ENCODE measurements at places on chromosomes 2 and 18. TPM values are rescaled to one million over a fixed set of nuclear protein-coding genes. Genes with fewer than 3 reads are reported as not detected.

- DNase-seq = peak; percentile 57
Observed at GRCh38 chr18:23935804-23936203, 78.8 kb upstream of the TTC39C start.

Gene EVA1A
- total RNA-seq = not detected

GRCh38 chr2:219175928-219176817 is 552 bp downstream of the CNPPD1 start:
- peak; percentile 11 for DNase-seq

DNA sequence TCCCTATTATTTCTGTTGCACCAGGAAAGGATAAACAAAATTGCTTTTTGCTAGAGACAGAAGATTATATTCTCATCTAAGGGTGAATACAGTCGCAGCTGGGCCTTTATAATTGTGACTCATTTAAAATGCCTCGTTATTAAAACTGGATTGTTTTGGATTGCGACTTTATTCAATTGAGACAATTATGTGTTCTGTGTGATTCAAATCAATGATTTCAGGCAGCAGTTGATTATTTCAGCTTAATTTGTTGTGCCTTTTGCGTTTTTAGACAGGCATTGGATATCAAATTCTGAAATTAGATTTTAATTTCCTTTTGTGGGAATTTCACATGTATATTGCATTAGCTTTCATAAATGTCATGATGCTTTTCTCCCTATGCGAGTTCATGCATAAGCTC is 778.1 kb upstream of the SOX11 start:
- DNase-seq = no peak

- no peak for DNase-seq
Observed at GRCh38 chr18:54948350-54948837, 10.9 kb downstream of the CCDC68 start.

DNA sequence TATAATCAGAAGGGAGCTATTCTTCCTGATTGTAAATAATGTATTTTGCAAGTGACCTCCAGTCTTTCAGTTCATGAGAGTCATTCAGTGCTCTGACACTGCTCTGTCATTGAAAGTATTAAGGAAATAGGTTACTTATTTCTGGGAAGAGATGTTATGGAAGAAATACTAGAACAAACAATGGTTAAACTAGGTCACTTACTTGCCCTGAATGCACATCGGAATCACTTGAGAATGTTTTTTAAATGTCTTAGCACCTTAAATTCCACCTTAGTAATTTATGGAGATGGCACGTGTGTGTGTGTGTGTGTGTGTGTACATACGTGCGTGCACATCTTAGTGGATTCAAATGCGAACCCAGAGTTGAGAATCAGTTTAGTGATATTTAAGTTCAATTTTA is 126.6 kb upstream of the KCNH7 start:
- no peak for DNase-seq

DNA sequence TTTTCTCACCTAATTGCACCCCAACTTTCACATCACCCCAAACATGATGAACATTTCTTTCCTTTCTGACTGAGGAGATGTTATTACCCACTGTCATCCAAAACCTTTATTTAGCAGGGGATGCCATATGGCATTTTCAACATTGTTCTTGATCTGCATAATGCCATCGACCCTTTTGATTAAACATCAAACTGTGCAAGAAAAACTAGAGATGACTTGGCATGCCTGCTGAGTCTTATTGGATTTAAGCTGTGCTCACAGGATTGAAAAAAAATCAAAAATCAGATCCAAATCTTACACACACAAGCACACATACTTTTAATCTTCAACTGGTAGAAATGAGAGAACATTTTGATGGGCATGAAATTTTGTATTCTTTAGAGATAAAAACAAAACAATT is 536.0 kb downstream of the TMX3 start:
- DNase-seq = no peak

DNA sequence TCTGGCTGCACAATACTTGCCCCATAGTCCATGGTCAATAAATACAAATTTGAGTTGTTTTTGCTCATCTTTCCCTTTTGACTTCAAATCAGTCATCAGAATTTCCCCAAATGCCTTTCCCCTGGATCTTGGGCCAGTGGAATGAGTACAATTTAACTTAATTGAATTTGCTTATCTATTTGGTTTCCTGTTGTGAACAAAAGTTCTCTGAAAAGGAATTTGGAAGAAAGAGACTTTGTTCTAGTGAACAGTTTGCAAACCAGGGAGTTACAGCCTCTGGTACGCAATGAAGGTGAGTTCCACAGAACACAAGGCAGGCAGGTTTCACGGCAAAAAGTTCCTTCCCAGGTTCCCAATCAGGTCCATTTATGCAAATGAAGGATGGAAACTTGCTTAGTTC is 1.2 kb upstream of the UGT1A1 start:
- DNase-seq = no peak

- no peak for DNase-seq
Observed at GRCh38 chr2:230455005-230455684, 39.1 kb downstream of the SP100 start.

GRCh38 chr18:5964996-5965395 is 69.7 kb upstream of the TMEM200C start:
- DNase-seq = no peak

DNA sequence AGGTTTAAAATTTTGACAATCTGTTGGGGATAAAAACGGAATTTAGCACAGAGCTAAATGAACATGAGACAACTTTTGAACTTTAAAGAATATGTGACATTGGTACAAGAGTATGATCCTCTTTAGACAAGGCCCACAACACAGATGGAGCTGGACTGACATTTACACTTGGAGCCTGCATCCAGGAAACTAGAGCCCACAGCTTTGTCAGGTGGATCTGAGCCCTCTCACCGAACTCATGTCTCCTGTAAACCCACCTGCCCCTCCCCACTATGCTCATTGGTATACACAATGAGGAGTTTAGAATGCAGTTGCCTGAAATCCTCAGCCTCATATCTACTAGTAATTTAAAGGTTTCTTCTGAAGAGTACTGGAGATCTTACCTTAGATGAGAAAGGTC is 22.1 kb upstream of the ACAA2 start:
- DNase-seq = no peak

- DNase-seq = no peak
Observed at GRCh38 chr2:130726614-130727180, 2.2 kb upstream of the GPR148 start.

Gene ARHGAP25
- total RNA-seq = 75.2 TPM

Measured in CD8-positive, alpha-beta memory T cell (primary cell).